Stimulated activated CD8-positive, alpha-beta memory T cell treated with anti-CD3 and anti-CD28 coated beads, Interleukin-7, amount 100 ng/mL, for 24 hours (primary cell): ENCODE measurements at places on chromosomes 16 and 17.

DNA sequence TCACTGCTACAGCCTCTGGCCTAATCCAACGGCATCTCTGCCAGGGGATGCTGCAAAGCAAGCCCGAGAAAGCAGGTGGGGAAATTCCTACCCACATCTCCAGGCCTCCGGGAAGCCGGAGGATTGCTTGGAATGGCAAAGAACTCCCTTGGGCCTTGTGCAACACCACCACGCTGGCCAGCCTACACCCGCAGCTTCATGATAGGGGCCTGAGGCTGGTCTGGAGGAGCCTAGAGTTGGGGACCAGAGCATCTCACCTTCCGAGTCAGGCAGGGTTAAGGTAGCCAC, 20.3 kb downstream of the GGA3 start:
- no peak for DNase-seq

- no peak for DNase-seq
Observed at GRCh38 chr17:68627956-68628575, 26.9 kb upstream of the FAM20A start.

- no peak for DNase-seq
Observed at GRCh38 chr17:30332057-30332542, 1.8 kb downstream of the TMIGD1 start.

- no peak for DNase-seq
Observed at GRCh38 chr16:72371307-72372086, 199.5 kb upstream of the PMFBP1 start.

- no peak for DNase-seq
Observed at GRCh38 chr16:76387994-76388393, 110.8 kb downstream of the CNTNAP4 start.

DNA sequence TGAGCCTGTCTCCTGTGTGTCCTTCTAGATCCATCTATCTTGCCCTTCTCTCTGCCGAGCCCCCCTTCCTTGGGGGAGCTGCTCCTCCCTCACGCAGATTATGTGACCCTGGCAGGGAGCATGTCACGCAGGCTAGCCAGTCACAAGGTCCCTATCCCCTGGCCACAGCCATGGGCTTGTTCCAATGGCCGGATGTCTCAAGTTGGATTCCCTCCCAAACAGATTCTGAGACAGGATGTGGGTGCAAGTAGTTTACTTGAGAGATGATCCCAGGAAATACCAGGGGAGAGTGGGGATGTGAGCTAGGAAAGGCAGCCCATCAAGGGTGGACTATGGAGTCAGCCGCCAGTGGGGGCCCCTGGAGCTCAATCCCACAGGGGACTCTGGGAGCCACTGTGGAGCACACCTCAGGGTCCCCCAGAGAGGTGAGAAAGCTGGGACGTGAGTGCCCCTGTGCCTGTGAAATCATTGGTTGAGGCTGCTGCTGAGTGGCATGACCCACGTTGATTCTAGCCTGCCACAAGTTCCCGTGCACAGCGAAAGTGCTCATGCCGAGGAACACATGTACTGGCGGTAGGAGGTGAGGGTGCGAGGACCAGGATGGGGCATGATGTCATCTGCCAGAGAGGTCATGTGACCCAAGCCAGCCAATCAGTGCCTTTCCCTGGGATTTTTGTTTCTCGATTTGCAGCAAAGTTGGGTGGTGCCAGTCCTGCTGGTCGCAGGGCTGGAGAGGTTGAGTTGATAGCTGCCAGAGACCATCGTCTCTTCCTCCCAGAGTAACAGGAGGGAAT, 6.4 kb upstream of the CRISPLD2 start:
- no peak for DNase-seq

- no peak for DNase-seq
Observed at GRCh38 chr16:28554634-28555423, 1.1 kb downstream of the SGF29 start.

- no peak for DNase-seq
Observed at GRCh38 chr17:72588961-72589360, 468.1 kb downstream of the SOX9 start.

DNA sequence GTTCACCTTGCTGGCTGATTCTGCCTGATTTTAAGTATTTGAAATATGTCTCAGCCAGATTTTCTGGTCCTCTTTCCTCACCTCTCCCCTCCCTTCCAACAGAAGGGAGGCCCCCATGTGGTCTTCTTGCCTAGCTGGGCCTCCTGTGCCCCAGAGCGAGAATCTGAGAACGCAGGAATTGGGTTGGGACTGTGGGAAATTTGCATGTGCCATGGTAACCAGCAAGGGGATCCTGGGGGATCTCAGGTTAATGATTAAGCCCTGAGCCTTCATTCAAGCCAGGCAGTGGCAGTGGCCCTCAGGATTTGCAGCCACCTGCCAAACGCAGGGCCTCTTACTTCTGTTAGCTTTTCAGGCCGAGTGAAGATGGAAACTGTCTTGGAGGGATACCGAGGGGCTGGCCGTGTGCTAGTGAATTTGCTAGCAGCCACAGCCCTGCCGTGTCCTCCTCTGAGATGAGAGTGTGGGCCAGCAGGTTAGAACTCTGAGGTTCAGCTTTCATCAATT, 40.2 kb downstream of the KSR1 start:
- DNase-seq: no peak

- DNase-seq: no peak
Observed at GRCh38 chr17:57755480-57756070, 10.5 kb upstream of the CCDC182 start.

- DNase-seq: no peak
Observed at GRCh38 chr16:4544473-4544872, 5.9 kb upstream of the CDIP1 start.

GRCh38 chr17:77437747-77438146, 297.0 kb downstream of the SEC14L1 start:
- no peak for DNase-seq

- no peak for DNase-seq
Observed at GRCh38 chr17:10105513-10106001, 92.8 kb downstream of the GAS7 start.

DNA sequence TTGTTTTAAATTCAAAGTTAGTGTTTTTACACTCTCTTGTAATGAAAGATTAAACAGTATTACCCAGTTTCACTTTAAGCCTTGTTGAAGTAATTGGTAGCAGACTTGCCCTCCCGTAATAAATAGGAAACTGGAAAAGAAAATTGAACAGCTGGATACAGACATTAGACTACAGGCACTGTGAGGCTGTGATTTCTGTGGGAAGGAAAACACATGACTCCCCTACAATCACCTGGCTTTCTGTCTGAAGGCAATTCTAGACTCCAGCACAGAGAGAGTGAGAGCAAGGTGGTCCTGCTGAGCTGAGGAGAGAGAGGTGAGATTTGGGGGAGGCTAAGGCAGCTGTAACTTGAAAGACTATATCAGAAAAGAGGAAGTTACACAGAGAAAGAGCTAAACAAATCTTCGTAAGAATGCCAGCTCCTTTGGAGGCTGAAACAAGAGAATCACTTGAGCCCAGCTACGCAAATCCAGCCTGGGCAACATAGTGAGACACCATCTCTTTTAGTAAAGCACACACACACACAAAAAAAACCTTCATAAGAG, 57.8 kb upstream of the CDYL2 start:
- DNase-seq: no peak

DNA sequence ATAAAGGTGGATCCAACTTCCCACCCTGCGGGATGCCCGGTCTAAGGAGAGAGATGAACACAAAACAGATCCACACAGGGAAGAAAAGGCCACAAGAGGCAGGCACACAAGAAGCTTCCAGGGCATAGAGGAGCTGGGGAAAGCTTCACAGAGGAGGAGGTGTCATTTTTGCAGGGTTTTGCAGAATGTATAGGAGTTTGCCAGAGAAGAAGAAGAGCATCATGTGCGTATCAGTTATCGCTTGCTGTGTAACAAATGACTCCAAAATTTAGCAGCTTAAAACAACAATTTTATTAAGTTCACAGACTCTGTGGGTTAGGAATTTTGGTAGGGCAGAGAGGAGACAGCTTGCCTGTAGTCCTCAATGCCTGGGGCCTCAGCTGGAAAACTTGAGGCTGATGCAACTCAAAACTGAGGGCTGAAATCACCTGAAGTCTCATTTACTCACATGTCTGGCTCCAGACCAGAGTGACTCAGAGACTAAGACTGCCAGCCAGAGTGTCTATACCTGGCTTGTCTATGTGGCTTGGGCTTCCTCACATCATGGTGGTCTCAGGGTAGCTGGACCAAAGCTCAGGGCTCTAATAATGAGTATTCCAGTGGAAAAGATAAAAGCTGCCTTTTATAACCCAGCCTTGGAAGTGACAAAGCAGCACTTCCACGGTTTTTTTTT, 33.9 kb upstream of the ZNF423 start:
- DNase-seq: no peak

DNA sequence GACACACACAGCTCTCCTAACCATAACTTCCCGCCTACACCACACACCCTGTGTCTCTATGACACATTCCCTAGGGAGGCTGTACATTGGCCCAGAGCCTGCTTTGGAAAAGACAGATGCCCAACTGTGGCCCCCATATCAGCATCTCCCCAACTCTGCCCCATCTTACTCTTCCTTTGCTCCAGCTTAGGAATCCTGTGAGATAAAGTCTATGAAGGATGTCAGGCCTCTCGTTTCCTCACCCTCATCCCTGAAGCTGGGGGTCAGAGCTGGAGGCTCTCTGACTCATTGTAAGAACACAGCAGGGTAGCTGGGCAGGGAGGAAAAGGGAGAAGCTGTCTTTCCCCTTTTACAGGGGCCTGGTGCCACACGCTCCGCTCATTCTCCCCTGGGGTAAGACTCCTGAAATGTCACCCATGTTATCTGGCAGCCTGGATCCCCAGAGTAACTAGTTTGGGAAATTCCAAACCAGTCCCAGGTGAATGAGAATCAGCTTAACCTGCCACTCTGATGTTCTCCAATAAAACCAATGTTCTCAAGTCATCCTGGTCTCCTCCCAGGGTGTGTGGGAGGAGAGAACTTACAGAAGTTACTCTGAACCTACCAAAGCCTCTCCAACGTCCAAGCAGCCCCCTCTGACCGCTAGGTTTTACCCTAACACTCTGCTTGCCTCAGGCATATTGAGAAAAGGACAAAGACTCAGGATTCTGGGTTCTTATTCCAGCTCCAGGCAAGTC, 2.8 kb downstream of the RAPGEFL1 start:
- no peak for DNase-seq

GRCh38 chr16:27450196-27450549, 48.2 kb downstream of the IL21R start:
- no peak for DNase-seq

DNA sequence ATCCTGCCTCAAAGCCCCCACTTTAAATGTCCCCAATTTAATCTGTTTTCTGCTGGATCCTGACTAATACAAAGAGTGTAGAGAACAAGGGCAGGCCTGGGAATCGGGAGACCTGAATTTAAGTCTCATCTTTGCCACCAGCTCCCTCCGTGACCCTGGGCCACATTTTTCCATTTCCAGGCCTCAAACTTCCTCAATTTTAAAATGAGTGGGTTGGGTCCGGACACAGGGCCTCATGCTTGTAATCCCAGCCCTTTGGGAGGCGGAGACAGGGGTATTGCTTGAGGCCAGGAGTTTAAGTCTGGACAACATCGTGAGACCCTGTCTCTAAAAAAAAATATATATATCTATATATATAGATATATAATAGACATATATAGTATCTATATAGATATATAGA, 61.4 kb downstream of the SRL start:
- no peak for DNase-seq

- no peak for DNase-seq
Observed at GRCh38 chr17:67682196-67682595, 35.5 kb upstream of the NOL11 start.

- no peak for DNase-seq
Observed at GRCh38 chr17:4506175-4506813, 7.6 kb downstream of the SPNS2 start.

- DNase-seq: no peak
Observed at GRCh38 chr17:2172999-2173398, 118.1 kb downstream of the HIC1 start.

DNA sequence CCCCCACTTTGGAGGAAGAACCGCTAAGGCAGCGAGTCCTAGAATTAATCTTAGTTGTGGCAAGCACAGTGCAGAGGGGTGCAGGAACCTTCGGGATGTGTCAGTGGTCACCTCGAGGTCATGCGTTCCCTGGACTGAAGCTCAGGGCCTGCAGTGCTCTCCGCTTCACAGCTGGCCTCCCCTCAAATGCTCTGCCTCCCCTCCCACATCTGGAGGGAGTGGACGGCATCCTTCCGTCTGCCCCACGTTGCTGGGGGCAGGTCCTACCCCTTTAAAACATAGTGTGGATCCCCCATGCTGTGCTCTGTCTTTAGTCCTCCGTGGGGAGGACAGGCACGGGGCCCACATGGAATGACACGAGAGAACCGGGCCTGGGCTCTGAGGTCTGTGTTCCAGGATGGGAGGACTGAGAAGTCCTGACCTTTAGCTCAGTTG, 99.5 kb upstream of the CDC42EP4 start:
- DNase-seq: no peak

GRCh38 chr17:72725433-72726068, 366.9 kb downstream of the SLC39A11 start:
- DNase-seq: no peak

GRCh38 chr17:83200231-83200699, 120.9 kb downstream of the METRNL start:
- peak; percentile 42 for DNase-seq

GRCh38 chr17:78585006-78585630, 7.9 kb upstream of the DNAH17 start:
- DNase-seq: no peak

- DNase-seq: no peak
Observed at GRCh38 chr17:59671386-59671785, 35.8 kb downstream of the PTRH2 start.

- no peak for DNase-seq
Observed at GRCh38 chr17:2580661-2581060, 12.8 kb upstream of the PAFAH1B1 start.

- no peak for DNase-seq
Observed at GRCh38 chr16:67177743-67178699, 5.7 kb downstream of the MATCAP1 start.

DNA sequence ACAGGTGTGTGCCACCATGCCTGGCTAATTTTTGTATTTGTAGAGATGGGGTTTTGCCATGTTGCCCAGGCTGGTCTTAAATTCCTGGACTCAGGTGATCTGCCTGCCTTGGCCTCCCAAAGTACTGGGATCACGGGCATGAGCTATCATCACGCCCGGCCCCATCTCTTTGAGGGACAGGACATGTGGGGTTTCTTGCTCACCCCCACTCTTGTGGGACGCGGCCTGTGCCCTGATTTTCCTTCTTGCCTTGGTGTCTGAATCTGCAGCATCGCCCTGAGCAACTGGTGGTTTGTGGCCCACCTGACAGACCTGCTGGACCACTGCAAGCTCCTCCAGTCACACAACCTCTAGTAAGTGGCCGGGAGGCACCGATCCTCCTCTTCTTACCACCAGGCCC, 25.6 kb downstream of the NUP85 start:
- no peak for DNase-seq

- DNase-seq: no peak
Observed at GRCh38 chr16:10839279-10839666, 20.7 kb upstream of the TVP23A start.

DNA sequence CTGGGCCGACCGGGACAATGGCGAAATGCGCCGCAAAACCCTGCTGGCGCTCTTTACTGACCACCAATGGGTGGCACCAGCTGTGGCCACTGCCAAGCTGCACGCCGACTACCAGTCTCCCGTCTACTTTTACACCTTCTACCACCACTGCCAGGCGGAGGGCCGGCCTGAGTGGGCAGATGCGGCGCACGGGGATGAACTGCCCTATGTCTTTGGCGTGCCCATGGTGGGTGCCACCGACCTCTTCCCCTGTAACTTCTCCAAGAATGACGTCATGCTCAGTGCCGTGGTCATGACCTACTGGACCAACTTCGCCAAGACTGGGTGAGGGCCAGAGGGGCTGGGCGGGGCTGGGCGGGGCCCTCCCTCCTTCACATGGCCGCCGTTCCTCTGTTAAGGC, 4.3 kb upstream of the SPEM1 start:
- DNase-seq: no peak

GRCh38 chr16:832652-833336, 32.3 kb upstream of the GNG13 start:
- no peak for DNase-seq

GRCh38 chr16:72560617-72561016, 388.7 kb upstream of the PMFBP1 start:
- no peak for DNase-seq
